Activated CD4-positive, alpha-beta memory T cell treated with anti-CD3 and anti-CD28 coated beads, Interleukin-2, amount 10 ng/mL, durations not matched to agents 7 days and 5 days (primary cell): ENCODE measurements at places on chromosomes 11 and 22.

GRCh38 chr11:122176651-122177050 is 60.6 kb upstream of the BLID start:
- H3K27ac ChIP-seq: no peak overlapping the region
- H3K36me3 ChIP-seq: no peaks in the 10 kb centered on the region
- H3K4me1 ChIP-seq: no peaks in the 10 kb centered on the region
- no peak overlapping the region for H3K4me3 ChIP-seq
- DNase-seq: no peak
- H3K27me3 ChIP-seq: no peaks in the 10 kb centered on the region

GRCh38 chr22:29539105-29539504 is 14.5 kb downstream of the THOC5 start:
- H3K4me3 ChIP-seq: no peak overlapping the region
- H3K27me3 ChIP-seq: no peaks in the 10 kb centered on the region

DNA sequence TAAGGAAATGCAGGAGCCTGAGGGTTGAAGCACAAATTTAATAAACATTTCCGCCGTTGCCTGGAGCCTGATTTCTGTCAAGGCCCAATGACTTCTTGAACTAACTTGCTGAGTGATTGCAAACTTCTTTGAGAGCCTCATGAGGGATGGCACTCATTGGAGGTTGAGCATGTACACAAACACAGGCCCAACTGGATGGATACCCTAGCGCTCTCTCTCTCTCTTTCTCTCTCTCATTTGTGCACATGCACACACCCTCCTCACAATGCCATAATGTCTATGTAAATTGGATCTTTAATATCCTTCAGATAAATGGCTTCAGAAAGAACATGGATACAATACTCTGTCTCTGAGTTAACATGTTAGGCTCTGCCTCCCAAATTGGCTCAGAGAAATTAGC is 597.7 kb upstream of the CADM1 start:
- H3K36me3 ChIP-seq: no peaks in the 10 kb centered on the region
- no peaks in the 10 kb centered on the region for H3K4me1 ChIP-seq
- no peaks in the 10 kb centered on the region for H3K27me3 ChIP-seq
- no peak overlapping the region for H3K27ac ChIP-seq

DNA sequence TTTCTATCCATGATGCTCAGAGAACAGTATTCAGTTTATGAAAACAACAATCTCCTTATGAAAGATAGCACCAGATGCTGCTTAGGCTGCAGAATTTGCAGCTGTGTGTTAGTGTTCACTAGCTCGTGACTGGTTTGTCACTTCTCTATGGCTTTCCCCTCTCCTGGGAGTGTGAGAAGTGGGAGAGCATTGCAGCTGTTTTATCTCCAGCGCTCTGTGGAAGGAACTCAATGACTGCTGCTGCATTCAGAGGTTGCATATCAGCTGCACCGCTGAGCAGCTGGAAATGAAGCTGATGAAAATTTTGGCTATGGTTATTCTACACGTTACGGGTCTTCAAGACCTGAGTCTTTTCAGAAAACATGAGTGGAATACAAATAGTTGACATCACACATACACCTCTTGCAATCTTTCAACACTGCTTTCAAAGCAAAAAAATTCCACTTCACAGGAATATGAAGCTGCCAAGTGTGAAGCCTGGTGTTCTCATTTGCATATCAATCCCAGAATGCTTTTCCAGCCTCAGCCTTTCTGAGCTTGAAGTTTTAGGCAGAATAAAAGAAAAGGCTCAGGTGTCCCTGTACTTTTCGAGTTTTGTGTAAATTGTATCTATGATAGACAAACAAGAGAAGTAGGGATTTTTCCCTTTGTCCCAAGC is 149.3 kb upstream of the DDI1 start:
- H3K4me1 ChIP-seq: no peaks in the 10 kb centered on the region
- no peak overlapping the region for H3K4me3 ChIP-seq
- no peaks in the 10 kb centered on the region for H3K27me3 ChIP-seq
- DNase-seq: no peak

DNA sequence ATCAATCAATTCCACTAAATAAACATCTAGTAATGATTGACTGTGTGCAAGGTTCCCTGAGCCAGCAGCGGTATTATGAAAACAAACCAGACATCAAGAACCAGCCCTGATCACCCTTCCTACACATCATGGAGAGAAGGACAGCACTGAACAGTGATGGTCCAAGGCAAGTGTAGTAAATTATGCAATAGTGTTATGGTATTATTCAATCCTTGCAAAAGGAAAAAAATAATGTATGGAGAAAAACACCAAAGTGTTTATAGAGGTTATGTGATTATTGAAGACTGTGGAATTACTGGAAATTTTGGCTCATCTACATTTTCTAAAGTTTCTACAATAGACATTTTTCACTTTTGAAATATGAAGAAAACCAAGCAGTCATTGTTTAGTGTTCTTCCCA is 105.3 kb downstream of the RCN1 start:
- peaks cover 17% of the 10 kb centered on the region for H3K27me3 ChIP-seq
- no peak for DNase-seq
- no peak overlapping the region for H3K27ac ChIP-seq
- H3K4me1 ChIP-seq: no peaks in the 10 kb centered on the region
- no peak overlapping the region for H3K4me3 ChIP-seq
- H3K36me3 ChIP-seq: no peaks in the 10 kb centered on the region

DNA sequence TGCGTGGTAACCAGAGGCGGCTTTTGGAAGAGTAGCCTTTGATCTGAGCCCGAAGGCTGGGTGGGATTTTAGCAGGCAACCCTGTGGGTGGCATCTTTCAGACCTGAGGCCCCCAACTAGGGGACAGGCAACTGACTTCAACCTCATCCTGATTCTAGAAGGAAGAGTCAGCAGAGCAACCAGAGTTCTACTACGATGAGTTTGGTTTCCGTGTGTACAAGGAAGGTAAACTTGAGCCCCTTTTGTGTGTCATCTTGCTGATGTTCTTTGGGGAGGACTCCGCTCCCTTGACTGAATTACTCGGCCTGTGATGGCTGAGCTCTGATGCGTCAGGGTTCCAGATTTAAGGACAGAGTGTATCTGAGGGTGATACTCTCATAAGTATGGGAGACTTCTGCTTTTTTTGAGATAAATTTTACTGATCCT is 31.6 kb downstream of the SGSM3 start:
- no peaks in the 10 kb centered on the region for H3K27me3 ChIP-seq
- peak overlapping the region; percentile 56 for H3K4me3 ChIP-seq
- peaks cover 55% of the 10 kb centered on the region for H3K4me1 ChIP-seq

DNA sequence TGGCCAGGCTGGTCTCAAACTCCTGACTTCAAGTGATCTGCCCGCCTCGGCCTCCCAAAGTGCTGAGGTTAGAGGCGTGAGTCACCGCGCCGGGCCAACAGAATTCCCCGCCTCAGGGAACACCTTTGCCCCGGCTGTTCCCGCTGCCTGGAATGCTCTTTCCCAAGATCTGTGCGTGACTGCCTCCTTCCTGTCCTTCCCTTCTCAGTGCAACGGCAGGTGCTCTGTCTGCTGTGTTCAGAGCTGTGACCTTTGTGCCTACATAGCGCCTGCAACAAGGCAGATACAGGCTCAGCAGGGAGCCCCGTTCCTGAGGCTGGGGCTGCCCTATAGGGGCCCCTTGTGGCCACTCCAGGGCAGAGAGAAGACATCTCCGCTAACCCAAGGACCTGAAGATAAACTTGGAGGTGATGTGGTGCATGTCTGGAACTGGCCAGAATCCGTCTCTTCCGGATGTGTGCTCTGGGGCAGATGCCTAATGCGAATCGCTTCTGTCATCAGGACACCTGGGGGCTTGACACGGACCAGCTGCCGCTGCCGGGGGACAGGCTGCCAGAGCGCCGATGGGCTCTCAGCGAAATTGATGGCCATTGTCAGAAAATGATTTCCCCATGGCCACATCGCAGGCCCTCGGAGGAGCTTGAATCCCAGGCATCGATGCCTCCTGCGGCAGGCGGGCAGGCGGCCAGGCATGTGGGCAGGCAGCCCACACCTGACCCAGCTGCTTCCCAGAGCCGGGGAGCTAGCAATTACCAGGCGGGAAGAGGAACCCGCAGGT is 43.5 kb upstream of the TCF20 start:
- no peak overlapping the region for H3K27ac ChIP-seq
- peak; percentile 50 for DNase-seq
- no peaks in the 10 kb centered on the region for H3K36me3 ChIP-seq

- no peaks in the 10 kb centered on the region for H3K36me3 ChIP-seq
- DNase-seq: no peak
- H3K4me1 ChIP-seq: no peaks in the 10 kb centered on the region
- H3K27ac ChIP-seq: no peak overlapping the region
Measured at GRCh38 chr11:111305876-111306275, 7.5 kb downstream of the POU2AF3 start.

DNA sequence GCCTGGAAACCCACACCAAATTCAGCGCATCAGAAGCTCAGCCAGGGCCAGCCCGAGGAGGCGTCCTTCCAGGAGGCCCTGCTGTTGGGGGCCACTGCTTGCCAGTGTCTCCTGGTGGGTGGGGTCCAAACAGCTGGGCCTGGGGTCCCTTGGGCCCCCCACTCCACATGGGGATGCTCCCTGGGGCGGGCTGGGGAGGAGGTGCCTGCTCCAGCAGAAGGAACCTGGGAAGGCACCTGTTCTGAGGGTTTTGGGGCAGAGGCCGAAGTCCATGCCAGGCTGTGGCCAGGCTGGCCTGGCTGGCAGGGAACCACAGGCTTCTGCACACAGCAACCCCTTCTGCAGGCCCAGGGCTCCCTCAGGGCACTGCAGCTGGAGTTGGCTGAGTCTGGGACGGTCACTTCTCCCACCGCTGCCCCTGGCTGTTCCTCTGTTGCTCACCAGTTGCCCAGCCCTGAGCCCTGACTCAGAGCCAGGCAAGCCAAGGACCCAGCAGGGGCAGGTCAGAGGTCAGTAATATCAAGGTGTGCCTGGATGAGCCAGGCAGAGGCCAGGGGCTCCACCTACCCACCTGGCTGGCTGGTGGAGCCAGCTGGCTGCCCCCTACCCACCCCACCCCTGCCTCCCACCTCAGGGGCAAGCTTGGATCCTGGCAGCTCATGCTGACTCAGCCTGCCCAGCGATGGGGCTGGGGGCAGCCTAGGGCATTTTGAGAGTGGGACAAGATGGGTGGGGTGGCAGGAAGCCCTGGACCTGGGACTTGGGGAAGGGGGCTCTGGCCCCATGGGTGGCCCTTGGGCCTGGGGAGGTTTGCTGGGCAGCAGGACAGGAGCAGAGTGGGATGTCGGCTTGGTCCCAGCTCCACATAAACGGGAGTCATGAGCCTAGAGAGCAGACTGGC is 12.0 kb upstream of the PHLDA2 start:
- no peaks in the 10 kb centered on the region for H3K27me3 ChIP-seq
- peaks cover 49% of the 10 kb centered on the region for H3K36me3 ChIP-seq
- H3K27ac ChIP-seq: peak overlapping the region; percentile 26
- peaks cover 34% of the 10 kb centered on the region for H3K4me1 ChIP-seq

DNA sequence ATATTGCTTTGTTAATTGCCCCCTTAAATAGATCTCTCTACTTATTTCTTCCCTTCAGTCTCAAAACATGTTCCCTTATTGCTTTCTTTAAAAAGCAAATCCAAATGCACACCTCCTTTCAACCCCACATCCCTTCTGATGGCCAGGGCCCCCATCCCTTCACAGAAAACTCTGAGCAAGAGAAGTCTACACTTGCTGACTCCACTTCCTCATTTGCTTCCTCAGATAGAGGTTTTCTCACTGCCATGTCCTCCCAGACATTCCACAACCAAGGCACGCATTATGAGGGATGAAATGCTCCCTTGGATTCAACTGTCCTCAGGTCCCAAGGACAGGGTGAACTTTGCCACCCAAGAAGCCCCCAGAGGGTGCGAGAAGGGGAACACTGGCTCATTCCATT is 43.1 kb downstream of the CSNK2A3 start:
- no peaks in the 10 kb centered on the region for H3K27me3 ChIP-seq
- H3K4me1 ChIP-seq: peaks cover 8% of the 10 kb centered on the region
- DNase-seq: no peak
- H3K27ac ChIP-seq: no peak overlapping the region
- no peak overlapping the region for H3K4me3 ChIP-seq

- DNase-seq: no peak
- H3K27ac ChIP-seq: no peak overlapping the region
Measured at GRCh38 chr11:2366276-2366675, 10.8 kb upstream of the CD81 start.

DNA sequence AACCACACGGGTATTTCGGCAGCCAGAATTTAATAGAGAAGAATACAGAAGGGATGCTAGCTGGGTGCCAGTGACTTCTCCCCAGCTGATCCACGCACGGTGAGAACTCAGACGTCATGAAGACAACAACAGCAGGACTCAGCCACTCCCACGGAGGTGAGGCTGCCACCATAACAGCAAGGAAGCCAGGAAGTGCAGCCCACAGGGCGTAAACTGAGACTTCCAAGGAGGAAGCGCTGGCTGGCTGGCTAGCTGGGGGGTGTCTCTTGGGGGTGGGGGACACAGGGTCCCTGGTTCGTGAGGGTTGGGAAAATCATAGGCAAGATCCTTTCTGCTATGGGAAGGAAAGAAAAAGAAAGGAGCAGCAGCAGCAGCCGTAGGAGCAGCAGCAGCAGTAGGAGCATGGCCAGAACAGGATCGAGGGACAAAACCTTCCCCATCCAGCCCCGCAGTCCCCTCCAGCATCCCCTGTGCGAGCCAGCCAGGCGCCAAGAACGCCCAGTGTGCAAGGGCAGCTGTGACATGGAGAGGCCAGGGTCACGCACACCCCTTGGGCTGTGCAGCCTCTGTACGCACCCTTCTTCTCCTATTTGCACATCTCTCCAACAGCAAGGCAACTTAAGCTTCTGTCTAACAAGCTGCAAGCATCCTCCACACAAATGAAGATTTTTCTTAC is 49.6 kb upstream of the SHANK2 start:
- no peaks in the 10 kb centered on the region for H3K36me3 ChIP-seq
- no peaks in the 10 kb centered on the region for H3K27me3 ChIP-seq
- no peak for DNase-seq
- no peaks in the 10 kb centered on the region for H3K4me1 ChIP-seq
- no peak overlapping the region for H3K4me3 ChIP-seq

DNA sequence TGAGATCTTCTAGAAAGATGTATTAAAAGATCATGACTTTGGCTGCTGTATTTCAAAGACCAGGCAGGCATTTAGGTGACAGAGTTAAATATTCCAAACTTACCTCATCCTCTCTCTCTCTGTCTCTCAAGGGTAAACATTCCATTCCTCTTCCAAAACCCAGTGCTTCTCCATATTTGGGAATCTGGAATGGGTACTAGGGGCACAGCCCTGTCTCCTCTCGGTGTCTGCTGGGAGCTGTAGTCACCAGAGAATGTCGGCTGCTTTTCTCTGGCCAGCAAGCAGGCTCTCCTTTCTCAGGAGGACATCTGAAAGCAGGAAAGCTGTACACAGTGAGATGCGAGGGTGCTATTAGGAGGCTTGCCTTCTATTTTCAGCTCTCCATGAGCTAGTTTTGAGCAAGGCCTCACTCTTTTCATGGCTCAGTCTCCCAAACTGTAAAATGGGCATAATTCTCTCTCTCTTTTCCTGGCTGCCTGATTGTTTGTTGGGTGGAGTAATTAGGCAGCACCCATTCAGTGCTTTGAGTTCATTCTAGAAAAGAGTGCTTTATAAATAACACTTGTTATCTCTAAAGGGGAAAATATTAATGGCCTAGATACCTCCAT is 9.3 kb upstream of the PEX26 start:
- peaks cover 50% of the 10 kb centered on the region for H3K27me3 ChIP-seq
- no peaks in the 10 kb centered on the region for H3K4me1 ChIP-seq
- no peak overlapping the region for H3K4me3 ChIP-seq
- no peak for DNase-seq
